Hypothalamus (tissue), 51 donors: ENCODE measurements at places on chromosomes 16 and 17.

DNA sequence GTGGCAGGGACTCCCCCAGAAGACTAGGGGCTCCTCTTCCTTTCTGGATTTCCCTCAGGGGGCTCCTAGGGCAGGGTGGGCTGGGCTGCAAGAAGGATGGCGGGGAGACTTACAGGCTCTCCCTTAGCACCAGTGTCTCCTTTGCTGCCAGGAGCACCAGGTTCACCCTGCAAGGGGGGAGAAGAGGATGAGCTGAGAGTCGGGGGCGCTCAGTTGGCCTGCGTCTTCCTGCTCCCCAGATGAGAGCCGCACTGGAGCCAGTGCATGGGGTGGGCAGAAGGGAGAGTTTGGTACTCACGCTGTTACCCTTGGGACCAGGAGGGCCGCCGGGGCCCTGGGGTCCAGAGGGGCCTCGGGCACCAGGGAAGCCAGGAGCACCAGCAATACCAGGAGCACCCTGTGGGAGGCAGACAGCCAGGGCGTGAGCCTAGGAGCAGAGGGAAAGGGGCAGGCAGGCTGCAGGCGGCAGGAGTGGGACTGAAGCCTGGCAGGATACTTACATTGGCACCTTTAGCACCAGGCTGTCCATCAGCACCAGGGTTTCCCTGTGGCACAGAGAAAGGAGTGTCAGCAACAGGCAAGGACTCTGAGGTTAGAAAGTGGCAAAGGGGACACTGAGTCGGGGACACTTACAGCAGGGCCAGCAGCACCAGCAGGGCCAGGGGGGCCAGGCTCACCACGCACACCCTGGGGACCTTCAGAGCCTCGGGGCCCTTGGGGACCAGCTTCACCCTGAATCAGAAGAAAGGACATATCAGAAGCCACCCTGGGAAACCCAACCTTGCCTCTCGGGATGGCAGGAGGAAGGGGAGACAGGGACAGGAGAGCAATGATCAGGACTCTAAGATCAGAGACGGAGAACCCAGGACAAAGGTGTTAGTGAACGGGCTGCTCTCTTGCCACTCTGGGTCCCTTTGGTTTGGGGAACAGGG lies 6.2 kb downstream of the COL1A1 start:
- DNase-seq: no peak

- no peak for DNase-seq
Observed at GRCh38 chr17:40361925-40362695, 2.4 kb downstream of the GJD3 start.

- no peak for DNase-seq
Observed at GRCh38 chr17:47967607-47968252, 3.2 kb upstream of the CDK5RAP3 start.

DNA sequence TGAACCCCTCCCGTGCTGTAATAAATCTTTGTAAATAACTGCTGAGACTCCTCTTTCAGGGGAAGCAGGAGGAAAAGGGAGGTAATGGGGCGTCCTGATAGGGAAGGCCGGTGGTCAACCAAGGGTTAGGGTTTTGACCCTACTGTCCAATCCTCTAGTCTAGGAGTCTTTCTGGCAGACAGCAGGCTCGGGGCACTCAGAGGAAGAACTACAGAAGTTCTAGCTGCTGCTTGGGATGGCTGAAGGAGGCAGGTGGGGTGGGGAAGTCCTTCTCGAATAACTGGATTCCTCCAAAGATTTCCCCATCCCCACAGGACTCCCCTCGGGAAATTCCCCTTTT lies 387 bp upstream of the STARD3 start:
- DNase-seq: no peak

GRCh38 chr16:84947996-84948850 lies 63.1 kb downstream of the ZDHHC7 start:
- no peak for DNase-seq

DNA sequence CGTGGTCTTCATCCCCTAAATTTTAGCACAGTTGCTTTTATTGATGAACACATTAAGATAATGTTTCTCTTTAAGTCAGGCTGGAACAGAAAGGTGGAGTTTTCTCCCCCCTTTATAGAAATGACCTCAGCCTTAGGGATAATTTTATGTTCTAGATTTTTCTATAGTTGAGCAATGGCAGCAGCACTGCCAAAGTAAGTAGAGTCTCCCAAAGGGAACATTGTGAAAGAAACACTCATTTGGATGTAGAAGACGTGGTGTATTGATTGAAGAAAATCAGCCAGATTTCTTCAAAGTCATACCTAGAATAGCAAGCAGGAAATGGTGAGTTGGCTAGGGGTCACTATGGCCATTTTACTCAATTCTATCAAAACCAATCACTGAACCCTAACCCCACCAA lies 122.5 kb downstream of the DNAH9 start:
- DNase-seq: no peak

GRCh38 chr17:21272881-21273792 lies 11.4 kb upstream of the MAP2K3 start:
- DNase-seq: no peak

GRCh38 chr17:80012765-80013741 lies 22.6 kb downstream of the TBC1D16 start:
- DNase-seq: no peak

DNA sequence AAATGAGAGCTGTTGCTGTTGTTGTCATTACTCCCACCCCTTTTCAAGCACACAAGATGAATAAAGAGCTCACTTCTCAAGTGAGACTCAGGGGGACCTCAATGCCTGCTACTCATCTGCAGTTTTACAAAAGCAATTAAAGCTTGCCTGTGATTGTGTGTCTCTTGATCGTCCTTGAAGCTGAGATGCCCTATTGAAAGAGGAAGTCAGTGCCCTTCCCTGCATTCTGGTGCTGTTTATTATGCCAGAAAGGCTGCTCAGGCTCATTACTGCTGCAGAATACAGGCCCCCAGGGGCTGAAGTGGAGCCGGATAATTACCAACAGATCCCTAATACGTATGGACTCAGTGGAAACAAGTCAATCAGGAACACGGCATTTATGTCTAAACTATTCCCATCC lies 147.2 kb downstream of the HS3ST2 start:
- DNase-seq: no peak

DNA sequence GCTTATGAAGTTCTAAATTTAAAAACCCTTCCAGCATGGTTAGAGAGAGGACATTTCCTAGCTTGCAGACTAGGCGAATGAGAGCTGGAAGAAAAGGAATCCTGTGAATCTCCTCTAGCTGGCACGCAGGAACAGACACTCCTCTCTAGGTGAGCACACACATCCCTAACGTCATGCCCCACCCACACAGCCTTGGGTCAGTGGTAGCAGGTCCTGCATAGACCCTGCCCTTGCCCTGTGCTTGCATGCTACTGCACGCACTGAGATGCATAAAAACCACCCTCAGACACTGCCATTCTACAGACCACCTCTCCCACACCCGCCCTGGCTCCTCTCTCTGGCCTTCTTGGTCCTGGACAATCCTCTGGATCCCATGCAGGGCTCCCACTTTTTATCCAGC lies 23.5 kb downstream of the CES1 start:
- no peak for DNase-seq

- DNase-seq: no peak
Observed at GRCh38 chr17:72399608-72400487, 279.0 kb downstream of the SOX9 start.

DNA sequence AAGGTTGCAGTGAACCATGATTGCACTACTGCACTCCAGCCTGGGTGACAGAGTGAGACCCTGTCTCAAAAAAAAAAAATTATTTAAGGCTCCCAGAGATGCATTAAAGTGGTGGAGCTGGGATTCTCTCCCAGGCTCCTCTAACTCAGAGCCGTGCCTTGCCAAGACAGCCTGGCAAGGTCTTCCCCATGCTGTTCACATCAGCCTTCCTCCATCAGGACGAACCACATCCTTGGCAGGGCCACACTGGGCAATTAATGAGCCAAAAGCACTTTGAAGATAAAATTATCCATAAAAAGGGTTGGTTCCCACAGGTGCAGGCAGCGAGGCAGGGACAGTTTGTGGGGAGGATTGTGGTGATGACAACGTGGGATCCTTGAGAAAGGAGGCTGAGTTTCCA lies 19.8 kb upstream of the BBS2 start:
- DNase-seq: no peak

DNA sequence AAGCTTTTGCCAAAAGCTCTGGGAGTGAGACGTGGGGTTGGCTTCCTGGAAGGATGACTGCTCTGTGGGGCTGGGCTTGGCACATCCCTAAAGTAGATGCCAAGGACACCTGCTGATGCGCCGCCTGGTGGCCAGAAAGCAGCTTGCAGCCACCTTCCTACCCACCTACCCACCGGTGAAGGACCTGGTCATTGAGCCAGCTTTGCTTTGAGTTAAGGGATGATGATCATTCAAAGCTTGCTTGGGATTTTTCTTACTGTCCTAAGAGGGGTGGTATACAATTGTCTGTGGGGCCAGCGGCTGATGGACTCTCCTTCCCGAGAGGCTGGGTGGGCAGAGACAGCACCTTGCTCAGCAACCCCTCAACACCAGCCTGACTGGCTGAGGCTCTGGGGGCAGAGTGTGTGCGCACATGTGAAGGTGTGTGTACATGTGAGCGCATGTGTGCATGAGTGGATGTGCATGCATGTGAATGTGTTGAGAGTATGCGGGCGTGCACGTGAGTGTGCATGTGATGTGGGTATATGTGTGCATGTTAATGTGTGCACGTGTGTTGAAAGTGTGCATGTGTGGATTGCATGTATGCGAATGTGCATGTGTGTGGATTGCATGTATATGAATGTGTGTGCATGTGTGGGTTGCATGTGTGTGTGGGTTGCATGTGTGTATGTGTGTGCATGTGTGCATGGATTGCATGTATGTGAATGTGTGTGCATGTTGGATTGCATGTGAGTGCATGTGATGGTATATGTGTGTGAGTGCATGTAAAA lies 18.6 kb downstream of the C1QTNF1 start:
- no peak for DNase-seq

DNA sequence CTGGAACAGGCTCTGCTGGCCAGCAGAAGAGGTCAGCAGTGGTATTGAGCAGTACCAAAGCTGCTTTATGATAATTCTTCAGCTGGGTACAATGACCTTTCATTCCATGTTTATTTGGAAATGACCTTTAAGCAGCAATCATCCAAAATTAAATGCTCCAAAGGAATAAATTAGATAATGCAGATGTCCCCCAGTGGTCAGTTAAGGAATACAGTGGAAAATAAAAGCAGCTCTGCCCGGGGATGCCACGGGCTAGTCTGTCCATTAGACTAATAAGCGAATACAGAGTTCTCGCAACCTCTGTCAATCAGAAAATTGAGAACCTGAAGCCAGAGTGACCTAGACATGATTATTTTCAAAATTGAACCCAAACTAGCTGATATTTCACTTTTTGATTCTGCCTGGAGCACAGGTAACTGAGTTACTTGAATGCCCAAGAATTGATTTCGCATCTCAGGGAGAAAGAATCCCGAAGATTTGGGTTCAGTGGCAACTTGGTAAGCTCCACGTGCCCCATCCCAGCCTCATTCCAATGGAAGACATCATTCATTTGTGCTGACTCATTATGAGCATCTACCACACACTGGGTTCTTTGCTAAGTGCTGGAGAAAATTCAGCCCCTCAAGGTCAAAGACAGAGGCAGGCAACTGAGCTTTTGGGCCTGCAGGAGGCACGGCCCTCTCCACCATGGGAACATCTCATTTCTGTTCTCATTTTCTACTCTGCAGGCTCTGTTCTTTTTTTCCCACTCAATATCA lies 34.4 kb upstream of the SLC39A11 start:
- no peak for DNase-seq

DNA sequence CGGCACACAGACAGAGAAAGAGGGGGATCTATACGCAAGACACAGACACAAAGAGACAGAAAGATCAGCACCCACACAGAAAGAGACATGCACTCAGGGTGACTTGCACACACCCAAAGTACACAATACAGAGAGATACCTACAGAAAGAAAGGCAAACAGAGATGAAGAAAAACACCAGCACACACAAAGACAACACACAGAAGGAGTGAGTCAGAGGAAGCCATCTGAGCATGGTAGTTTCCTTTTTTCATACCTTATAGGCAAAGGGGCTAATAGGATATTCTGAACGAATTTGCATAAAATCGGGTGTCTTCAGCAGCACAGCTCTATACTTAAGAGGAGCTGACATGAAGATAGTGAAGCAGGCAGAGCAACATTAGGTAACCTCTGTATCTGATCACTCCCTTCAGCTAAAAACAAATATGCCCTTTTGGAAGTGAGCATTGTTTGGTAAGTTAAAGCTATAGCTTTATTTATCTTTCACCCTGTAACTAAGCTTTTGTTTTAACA lies 198.6 kb downstream of the AATF start:
- no peak for DNase-seq

- DNase-seq: no peak
Observed at GRCh38 chr16:71297341-71297634, 8.1 kb upstream of the CMTR2 start.

DNA sequence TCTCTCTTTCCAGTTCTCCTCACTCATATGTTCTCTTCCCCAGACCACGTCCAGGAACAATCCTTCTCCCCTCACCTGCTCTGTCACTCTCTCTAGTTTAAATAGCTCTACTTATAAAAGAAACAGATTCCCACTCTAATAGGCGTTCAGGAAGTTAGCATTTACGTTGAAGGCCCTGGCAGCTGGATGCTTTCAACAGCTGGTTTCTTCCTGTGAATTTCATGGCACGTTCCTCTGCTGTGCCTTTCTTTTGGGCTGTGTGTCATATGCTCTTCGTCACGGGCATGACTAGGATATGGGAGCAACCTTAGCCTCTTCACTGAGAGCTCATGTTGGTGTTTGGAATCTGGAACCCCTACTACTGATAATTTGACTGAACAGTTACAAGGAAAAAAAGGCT lies 73.2 kb downstream of the ZNF18 start:
- no peak for DNase-seq

GRCh38 chr17:27457731-27458523 lies 1.7 kb downstream of the KSR1 start:
- DNase-seq: no peak

- no peak for DNase-seq
Observed at GRCh38 chr16:11726008-11726407, 16.6 kb downstream of the TXNDC11 start.

- DNase-seq: no peak
Observed at GRCh38 chr17:63293323-63294075, 152.6 kb downstream of the CYB561 start.

GRCh38 chr16:87604634-87605111 lies 2.4 kb downstream of the JPH3 start:
- peak; percentile 10 for DNase-seq

DNA sequence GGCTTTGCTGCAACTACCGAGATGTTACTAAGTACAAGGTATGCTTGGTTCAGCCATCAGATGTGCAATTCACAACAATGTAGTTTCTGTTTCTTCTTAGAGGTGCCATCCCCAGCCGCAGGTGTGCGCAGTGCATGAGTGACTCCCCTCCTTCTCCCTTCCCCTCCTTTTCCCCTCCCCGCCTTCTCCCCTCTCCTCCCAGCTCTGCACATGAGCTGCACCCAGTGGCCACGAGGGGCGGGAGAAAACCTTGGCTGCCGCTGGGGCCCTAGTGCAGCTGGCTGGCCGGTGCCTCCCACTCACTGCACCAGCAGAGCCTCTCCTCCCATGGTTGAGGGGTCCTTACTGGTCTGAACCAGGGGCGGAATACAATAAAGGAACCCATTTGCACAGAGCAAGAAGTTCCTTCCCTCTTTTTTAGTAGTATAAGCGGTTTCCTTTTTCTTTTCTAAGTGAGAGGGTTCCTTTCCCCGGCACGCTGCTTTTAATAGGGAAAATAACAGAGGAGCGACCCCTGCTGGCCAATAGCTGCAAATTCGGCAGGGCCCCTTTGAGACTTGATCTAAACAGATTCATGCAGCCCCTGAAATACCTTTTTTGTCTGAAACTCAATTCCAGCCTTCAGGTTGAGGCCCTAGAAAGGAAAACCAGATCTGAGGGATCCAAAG lies 7.8 kb upstream of the CCL15 start:
- DNase-seq: no peak

GRCh38 chr17:31788571-31788946 lies 70.5 kb downstream of the COPRS start:
- no peak for DNase-seq
